Esophagus muscularis mucosa (tissue), 4 donors: ENCODE measurements at places on chromosomes 13 and 19. TPM values are rescaled to one million over a fixed set of nuclear protein-coding genes. Genes with fewer than 3 reads are reported as not detected.

DNA sequence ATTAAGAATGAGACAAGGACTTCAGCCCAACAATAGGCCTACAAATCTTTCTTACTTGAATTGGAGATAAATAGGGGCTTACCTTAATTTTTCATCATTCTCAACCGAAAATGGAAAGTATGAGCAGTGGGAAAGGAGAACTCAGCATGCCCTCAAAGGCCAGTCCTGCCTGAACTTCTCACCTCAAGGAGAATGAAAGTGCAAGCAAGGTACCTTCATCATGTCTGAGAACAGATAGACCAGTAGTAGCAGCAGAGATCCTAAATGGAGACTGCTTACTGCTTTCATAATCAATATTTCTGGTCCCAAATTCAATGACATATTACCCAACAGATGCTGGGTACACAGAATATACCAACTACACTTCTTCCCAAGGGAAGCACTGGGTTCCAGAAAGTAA lies 194.0 kb upstream of the SLITRK1 start:
- no peak for DNase-seq

Gene DKKL1
- total RNA-seq, result 0.83 TPM

Gene ZNF558
- total RNA-seq, result 40.4 TPM

- no peak for DNase-seq
Measured at GRCh38 chr13:39035799-39036198, 2.1 kb downstream of the PROSER1 start.

Gene SMIM44
- not detected for total RNA-seq

Gene ZNF784
- 6.3 TPM for total RNA-seq

- no peak for DNase-seq
Measured at GRCh38 chr19:12647490-12648071, 19.0 kb downstream of the MAN2B1 start.
